GM23248 (cell line): ENCODE measurements at places on chromosomes 6 and 20.
A peak's percentile ranks its signal among the peaks of the same experiment; 100 is the strongest.

- no peak for DNase-seq
Observed at GRCh38 chr6:5506597-5506996, 245.3 kb downstream of the FARS2 start.

- DNase-seq: no peak
Observed at GRCh38 chr6:43904311-43905123, 134.5 kb downstream of the VEGFA start.

GRCh38 chr6:15250187-15251168 lies 4.6 kb downstream of the JARID2 start:
- DNase-seq: no peak

DNA sequence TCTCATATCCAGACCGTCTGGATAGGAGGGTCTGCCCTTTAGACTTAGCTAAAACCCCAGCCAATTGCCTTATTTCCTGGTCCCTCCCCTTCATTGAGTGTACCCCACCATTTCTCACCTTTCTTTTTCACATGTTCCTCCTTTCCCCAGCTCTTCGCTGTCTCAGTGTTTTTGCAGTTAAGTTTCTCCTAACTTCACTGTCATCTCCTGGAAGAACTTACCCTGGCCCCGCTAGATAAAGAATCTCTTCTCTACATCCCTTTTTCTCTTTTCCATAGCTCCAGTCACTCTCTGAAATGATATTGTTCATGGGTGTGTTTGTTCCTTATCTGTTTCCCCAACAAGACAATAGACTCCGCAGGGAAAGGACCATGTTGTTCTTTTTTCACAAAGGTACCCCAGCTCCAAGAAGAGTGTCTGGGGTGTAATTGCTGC lies 208.8 kb downstream of the TSHZ2 start:
- no peak for DNase-seq

GRCh38 chr6:148516217-148516616 lies 173.6 kb downstream of the SASH1 start:
- no peak for DNase-seq

DNA sequence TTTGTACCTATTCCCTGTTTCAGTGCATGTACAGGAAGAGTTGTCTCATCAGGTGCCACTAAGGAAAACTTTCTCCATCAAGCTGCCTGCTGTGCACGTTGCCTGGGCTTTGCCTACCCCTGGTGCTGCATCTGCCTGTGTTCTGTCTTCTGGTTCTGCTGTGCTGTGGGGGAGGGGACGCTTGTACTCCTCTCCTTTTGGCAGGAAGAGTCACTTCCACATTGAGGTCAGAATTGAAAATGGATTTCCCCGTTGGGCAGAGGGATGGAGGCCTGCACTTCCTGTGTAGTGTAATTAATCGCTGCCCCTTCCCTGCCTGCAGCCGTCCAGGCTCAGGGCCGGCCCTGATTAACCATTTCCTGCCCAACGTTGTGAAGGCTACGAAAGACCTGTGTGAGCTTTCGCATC lies 153.3 kb downstream of the SCML4 start:
- DNase-seq: peak; percentile 56

- no peak for DNase-seq
Observed at GRCh38 chr6:29976253-29976587, 33.9 kb downstream of the HLA-A start.

DNA sequence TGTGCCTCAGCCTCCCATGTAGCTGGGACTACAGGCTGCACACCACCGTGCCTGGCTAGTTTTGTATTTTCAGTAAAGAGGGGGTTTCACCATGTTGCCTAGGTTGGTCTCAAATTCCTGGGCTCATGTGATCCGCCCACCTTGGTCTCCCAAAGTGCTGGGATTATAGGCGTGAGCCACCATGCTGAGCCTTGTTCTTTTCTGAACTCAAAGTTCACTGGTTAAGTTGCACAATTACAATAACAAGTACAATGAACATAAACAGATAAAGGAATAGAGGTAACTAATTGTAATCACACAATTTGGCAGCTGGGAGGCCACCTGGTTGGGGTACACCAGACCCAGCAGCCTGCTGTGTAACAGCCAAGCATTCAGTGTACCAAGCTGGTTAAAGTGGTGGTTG lies 6.7 kb downstream of the NUDT3 start:
- no peak for DNase-seq

DNA sequence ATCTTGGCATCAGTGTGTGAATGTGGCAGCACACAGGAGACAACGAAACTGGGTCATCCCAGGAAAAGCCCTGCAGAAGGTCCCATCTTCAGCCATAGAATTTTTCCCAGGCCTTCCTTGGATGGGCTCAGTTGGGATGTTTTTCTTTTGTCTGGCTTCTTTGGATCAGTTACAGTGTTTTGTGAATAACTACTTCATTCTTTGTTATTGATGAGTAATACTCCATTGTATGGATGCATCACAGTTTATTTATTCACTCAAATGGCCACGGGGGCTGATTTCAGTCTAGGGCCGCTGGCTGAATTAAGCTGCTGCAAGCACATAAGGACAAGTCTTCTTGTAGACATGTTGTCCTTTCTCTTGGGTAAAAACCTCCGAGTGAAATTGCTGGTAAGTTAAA lies 81.3 kb upstream of the CD93 start:
- peak; percentile 60 for DNase-seq

GRCh38 chr20:63121749-63122405 lies 94.1 kb downstream of the YTHDF1 start:
- no peak for DNase-seq

GRCh38 chr6:108544606-108545005 lies 16.1 kb upstream of the FOXO3 start:
- DNase-seq: peak; percentile 39

GRCh38 chr6:150336299-150336698 lies 32.5 kb upstream of the IYD start:
- peak; percentile 56 for DNase-seq

- DNase-seq: peak; percentile 32
Observed at GRCh38 chr20:37408302-37409193, 62.6 kb downstream of the SRC start.

GRCh38 chr6:56378507-56378906 lies 131.1 kb upstream of the COL21A1 start:
- no peak for DNase-seq

DNA sequence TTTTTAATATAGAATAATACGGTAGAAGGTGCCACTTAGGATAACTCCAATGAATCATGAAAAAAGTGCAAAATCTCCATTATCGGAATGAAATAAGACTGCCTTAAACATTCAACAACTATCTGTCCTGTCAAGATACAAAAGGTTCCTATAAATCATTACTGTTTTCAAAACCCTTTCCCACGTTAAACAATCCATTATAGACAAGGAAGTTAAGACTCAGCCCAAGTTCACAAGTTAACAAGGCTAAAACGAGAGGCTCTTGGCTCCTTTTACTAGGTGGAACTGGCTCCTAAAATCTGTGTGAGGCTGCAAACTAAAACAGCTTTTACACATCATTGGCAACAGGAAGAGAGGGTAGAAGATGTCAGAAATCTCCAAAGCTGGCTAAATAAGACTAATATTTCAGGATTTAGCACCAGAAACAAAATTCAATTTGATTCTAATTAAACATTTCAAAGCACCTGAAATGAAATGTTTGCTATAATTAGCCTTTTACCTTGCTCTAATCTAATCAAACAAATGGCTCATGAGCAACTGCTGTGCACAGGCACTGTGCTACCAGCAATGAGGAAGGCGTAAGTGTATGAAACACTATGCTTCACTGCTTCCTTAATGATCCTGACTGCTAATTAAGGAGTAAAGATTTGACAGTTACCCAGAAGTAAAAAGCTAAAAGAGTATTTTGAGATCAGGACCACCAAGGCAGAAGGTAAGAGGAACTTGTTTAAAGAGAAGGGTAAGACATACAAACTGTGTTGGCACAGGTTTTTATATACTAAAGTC lies 109.7 kb downstream of the DST start:
- no peak for DNase-seq

DNA sequence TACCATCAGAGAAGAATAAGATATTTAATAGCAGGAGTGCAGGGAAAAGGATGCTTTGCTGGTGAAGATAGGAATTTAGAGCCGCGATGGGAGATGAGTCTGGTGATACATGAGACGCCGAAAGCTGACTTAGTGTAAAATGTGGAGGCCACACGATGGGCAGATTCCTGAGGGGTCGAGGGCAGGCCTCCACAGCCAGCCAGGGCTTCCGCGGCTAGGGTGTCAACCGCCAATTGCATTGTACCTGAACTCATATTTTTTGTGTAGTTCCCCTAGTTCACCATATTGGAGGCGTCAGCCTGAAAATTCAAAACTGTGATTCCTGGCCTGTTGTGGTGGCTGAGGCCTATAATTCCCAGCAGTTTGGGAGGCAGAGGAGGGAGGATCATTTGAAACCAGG lies 8.5 kb downstream of the ETV7 start:
- no peak for DNase-seq

- no peak for DNase-seq
Observed at GRCh38 chr20:5279661-5280060, 37.1 kb downstream of the PROKR2 start.

- peak; percentile 67 for DNase-seq
Observed at GRCh38 chr6:12148317-12148801, 136.2 kb downstream of the HIVEP1 start.

DNA sequence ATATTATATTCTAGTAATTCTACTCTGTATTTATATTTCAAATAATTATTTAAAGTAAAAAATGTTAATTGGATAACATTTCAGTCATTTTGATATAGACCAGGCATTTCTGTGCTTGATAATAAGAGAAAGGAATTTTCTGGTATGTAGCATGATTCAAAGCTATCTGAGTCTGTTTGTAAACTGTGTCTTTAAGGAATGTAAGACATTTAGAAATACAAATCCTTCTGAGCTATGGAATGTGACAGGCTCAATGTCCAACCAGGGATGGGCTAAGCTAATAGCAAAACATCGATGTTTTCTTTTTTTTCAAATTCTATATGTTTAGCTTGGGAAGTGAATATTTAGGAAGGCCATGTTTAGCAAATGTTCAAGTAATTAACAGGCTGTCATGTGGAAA lies 41.5 kb upstream of the FAM83B start:
- no peak for DNase-seq

- peak; percentile 66 for DNase-seq
Observed at GRCh38 chr6:89895276-89895874, 1.1 kb downstream of the GJA10 start.

DNA sequence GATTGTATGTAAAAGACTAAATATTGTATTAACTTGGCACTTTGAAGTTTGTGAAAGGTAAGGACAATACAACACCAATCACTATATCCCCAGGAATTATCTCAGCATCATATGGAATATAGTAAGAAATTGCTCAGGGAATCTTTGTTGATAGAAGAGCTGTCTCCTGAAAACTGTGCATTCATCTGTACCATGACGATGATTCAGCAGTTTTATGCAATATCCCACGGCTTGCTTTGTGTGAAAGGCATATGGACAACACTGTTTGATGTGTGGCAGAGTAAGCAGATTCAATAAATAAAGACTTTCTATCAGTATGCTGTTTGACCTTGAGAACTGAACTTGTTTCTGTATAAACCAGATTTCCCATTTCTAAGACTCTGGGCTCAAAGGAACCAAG lies 147.5 kb upstream of the PLN start:
- no peak for DNase-seq

- no peak for DNase-seq
Observed at GRCh38 chr6:18203786-18204185, 48.6 kb downstream of the KDM1B start.
